GM04504 (cell line): ENCODE measurements at places on chromosomes 13 and 19.

DNA sequence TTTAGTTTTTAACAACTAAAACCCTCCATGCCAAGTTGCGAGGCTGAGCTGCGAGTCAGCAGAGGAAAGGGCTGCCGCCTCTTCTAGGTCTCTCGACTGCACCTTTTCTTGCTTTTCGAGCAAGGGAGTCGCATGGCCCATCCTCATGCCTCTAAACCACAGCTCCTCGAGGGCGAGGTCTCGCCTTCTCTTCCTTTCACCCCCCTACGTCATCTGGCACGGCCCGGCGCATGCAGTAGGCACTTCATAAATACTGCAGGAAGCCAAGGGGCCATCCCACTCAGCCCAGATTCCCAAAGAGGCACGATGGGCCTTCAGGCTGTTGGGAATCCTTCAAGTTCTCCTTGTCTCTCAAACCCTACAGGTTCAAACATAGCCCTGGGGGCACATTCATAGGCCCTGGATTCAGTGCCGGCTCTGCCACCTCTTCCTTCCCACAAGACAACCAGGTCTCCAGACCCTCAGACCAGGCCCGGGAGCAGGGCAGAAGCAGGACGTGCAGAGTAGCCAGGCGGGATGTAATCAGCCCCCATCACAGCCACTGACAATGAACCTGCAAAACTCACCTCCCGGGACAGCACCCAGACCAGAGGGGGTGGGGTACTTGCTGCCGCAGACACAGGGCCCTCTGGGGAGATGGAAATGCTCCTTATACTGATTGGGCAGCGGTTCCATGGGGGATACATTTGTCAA, 41.7 kb downstream of the GGACT start:
- no peak for DNase-seq

GRCh38 chr19:2723345-2723715, 2.2 kb upstream of the DIRAS1 start:
- DNase-seq = no peak

DNA sequence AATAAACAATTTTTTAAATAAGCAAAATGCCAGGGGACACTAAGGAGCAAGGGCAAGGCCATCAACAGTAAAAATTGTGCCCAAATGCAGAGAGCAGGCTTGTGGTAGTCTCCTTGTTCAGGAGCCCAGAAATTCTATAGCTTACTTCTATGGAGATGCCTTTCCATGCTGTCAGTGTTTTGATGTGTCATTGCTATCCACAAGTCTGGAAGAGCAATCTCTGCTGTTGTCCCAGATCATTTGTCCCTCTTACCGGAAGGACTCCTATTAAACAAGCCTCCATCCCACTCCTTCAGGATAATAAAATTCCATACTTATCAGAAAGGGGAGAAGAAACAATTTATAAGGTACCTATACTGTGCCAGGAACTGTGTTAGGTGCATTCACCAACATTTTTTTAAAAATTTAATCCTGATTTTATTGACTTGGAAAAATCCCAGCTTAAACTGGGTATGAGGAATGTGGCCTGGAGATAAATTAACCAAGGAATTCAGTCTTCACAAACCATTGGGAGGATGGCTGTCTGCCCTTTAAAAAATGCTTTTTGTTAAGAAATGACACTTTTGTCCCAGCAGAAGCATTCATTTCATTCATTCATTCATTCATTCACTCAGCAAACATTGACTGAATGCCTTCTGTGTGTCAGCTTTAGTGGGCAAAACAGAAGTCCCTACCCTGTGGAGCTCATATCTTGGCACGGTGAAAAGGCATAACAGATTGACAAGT, 26.8 kb upstream of the CYSLTR2 start:
- no peak for DNase-seq

DNA sequence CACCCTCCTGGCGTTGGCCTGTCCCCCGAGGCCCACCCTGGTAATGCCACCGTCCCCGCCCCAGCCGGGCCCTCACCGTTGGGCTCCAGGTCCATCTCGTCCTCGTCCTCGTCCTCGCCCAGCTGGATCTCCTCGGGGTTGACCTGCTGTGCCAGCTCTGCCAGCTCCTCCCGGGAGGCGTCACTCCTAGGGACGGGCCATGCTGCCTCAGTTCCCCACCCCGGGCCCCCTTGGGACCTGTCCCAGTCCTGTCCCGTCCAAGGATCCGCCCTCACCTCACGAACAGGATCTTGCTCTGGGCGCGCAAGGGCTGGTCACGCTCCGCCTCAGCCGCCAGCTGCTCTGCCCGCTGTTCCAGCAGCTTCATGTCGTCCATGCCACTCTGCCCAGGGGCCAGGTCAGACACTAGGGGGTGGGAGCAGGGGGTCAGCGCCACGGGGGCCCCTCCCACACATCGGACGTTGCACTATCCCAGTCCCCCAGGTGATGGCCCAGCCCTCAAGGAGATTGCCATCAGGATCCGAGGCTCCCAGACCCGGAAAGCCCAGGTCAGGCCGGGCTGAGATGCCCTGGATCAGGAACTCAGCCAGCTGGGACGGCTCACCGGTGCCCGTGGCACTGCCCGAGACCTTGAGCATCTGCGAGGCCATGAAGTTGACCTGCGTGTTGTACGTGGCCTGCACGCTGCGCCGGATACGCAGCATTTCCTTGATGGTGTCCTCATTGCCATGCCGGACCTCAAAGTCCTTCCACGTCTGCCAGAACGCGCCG, 9.5 kb downstream of the XAB2 start:
- DNase-seq = no peak

DNA sequence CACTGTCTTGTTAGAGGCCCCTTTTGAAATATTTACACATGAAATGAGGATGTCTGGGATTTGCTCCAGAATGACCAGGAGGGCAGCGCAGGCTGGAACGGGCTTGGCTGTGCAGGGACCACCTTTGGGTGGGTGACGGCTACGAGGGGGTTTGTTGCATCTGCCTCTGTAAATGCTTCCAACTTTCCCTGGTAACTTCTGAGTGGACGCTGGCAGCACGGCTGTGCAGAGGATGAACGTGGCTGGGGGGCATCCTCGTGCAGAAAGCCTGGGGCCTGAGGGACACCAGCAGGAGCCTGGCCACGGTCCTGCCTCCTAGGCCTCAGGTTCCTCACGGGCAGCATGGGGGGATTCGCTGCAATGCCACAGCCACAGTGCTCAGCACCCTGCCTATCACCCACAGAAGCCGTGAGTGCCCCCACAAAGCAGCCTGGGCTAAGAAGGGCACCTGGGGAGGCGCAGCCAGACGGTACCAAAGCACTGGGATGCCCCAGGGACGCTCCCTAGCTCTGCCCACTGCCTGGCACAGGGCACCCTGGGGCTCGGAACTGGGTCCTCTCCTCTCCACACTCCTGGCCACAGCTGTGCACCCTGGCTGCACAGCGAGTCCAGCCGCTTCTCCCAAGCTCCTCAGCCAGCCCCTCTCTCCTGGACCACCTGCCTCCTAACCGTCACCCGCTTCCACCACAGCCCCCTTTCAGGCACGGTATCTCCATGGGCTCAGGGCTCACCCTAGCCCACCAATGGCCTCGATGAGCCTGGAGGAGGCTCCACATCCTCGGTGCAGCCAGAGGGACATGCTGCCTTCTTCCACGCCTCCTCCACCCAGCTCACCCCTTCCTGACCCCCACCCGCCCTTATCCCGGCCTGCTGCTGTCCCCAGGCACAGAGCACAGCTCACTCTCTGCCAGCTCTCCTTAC, 44.5 kb downstream of the MLLT1 start:
- no peak for DNase-seq

DNA sequence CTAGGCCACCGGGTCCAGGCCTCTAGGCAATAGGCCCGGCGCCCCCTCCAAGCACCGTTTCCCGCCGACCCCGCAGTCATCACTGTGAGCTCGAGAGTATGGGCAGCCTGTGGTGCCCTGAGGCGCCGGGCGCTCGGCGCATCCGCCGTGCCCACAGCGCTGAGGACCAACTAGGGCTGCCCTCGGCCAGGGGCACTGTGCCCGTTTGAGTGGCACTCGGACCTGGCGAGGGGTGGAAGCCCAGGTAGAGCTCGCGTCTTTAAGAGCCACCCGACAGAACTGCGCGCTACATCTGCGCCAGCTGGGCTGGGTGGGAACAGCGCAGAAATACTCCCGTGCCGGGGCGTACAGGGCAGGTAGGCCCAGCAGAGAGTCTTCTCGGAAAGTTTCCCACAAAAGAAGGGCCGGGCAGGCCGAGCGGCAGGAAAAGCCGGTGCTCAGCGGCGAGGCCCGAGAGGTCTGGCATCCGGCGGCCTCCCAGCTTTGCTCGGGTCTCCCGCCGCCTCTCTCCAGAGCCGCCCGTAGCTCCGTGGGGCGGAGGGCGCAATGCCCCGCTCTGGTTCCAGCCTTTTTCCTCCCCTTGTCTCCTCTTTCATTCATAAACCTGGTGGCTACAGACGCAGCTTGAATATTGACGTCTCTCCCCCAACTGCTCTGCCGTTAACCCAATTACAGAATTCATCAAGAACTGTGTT, 5.4 kb upstream of the SOX1 start:
- no peak for DNase-seq

DNA sequence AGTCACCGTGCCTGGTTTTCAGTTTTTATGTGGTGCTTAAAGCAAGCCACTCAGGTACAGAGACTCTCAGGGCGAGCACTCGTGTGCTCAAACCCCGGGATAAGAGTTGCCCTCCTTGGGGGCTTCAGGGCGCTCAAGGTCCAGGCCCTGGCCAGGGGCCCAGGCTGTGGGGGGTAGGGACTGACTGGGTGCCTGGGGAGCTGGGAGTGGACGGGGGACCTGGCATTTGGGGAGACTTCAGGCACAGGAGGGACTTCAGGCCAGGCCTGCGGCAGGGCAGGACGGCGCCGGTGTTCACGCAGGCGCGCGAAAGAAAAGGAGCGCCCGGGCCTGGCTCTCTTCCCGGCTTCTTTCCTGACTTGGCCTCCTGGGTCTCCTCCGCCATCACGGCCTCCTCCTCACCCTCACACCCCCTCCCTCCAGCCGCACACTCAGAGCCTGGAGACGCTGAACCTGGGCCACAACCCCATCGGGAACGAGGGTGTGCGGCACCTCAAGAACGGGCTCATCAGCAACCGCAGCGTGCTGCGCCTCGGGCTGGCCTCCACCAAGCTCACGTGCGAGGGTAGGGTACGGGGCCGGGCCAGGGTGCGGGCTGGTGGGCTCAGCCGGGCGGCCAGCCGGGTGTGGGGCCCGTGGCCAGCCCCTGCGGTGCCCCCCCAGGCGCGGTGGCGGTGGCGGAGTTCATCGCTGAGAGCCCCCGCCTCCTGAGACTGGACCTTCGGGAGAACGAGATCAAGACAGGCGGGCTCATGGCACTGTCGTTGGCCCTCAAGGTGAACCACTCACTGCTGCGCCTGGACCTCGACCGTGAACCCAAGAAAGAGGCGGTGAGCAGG, 16.1 kb downstream of the NKPD1 start:
- no peak for DNase-seq

DNA sequence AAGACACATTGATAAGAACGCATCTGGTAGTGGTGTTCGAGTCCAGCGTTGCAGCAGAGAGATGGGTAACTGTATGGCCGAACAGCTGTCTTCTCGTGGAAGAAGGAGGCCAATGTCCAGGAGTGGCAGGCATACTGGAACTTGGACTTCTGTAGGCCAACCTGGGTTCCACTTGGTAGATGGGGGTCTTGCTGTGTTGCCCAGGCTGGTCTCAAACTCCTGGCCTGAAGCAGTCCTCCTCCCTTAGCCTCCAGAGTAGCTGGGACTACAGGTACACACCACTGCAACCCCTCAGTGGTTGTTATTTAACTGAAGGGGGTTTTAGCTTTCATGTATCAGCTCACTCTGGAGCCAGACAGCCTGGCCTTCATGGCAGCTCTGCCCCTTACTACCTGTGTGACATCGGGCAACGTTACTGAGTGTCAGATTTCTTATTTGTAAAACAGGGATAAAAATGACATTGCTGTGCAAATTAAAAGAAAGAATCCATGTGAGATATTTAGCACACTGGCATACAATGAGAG, 2.4 kb upstream of the UQCRFS1 start:
- DNase-seq = no peak

DNA sequence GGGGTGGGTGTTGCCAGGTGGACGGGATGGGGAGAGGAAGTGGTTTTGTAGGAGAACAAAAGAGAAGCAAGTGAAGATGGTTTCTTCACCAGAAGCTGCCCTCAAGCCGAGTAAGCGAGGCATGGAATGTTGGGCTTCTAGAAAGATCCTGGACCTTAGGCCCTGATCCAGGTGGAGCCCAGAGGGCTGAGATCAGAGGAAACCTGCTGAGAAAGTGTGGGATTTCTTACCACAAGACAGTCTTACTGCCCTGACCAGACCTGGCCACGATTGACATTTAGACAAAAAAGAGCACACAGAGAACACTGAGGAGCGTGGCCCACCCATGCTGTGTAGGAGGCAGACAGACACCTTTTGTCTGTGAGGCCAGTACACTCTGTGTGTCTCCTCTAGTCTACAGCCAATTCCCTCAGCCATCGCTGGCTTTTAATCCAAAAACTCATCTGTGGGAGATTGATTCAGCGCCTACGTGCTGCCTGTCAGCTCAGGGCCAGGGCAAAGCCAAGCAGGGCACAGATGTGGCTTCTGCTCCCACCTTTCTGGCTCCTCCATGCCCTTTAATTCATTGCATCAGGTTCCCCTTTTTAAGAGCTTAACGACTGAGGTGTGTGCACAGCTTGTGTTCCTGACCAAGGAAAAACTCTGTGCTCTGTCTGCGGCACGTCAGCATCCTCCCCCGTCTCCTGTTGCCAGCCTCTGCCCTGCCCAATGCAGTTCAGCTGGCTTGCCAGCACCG, 123.3 kb downstream of the AKAP11 start:
- DNase-seq = no peak

GRCh38 chr13:112664501-112665203, 25.2 kb upstream of the ATP11A start:
- DNase-seq = no peak

DNA sequence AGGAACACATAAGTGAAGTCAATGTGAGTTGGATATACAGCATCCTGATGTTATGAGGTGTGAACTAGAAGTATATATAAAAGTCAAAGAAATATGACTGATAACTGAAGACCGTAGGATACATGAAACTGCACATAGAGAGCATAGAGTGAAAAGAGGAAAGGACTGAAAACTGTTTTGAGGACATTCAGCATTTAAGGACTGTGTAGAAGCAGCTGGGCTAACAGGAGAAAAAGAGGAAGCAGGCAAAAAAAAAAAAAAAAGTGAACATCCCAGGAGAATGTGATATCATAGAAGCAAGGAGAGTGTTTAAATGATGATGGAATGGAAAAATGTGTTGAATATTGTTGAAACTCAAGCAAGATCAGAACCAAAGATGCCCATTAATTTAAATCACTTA, 363.5 kb downstream of the PCDH20 start:
- no peak for DNase-seq
